H1 (cell line): ENCODE measurements at places on chromosomes 16 and 17. TPM values are rescaled to one million over a fixed set of nuclear protein-coding genes. Genes with fewer than 3 reads are reported as not detected.
A peak's percentile ranks its signal among the peaks of the same experiment; 100 is the strongest.

Gene RNU2-1
- total RNA-seq: 2,508 and 2,656 TPM in 2 replicates

DNA sequence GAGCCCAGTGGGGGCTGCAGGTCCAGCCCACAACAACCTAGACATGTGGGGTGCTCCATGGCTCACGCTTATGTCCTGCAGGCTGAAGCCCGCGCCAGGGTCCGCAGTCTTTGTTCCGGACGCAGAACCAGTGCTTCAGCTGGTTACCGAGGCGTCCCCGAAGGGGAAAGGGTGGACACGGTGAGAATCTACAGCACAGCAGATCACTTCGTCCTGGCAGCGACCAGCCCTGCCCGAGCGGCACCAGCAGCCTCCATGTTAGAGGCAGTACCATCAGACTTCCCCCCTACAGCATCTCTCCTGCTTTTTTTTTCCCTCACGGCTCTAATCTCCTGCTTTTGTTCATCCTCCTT lies 1736.4 kb downstream of the TP53TG3F start:
- no peak for DNase-seq
- H3K4me1 ChIP-seq: no peaks in the 10 kb centered on the region
- no peak overlapping the region for H3K4me3 ChIP-seq
- H3K27ac ChIP-seq: no peak overlapping the region
- H3K27me3 ChIP-seq: no peaks in the 10 kb centered on the region

Gene KRT33A
- total RNA-seq: not detected in 2 replicates

GRCh38 chr16:2715064-2715463 lies 5.0 kb downstream of the PRSS27 start:
- H3K36me3 ChIP-seq: no peaks in the 10 kb centered on the region
- H3K27ac ChIP-seq: no peak overlapping the region
- peaks cover 12% of the 10 kb centered on the region; the same call in 1 of the 2 replicates for H3K4me1 ChIP-seq
- no peaks in the 10 kb centered on the region; the same call in 1 of the 2 replicates for H3K27me3 ChIP-seq
- DNase-seq: no peak
- H3K4me3 ChIP-seq: peak overlapping the region; percentile 40; the same call in 1 of the 2 replicates

Gene C16orf82
- total RNA-seq: not detected in 2 replicates

DNA sequence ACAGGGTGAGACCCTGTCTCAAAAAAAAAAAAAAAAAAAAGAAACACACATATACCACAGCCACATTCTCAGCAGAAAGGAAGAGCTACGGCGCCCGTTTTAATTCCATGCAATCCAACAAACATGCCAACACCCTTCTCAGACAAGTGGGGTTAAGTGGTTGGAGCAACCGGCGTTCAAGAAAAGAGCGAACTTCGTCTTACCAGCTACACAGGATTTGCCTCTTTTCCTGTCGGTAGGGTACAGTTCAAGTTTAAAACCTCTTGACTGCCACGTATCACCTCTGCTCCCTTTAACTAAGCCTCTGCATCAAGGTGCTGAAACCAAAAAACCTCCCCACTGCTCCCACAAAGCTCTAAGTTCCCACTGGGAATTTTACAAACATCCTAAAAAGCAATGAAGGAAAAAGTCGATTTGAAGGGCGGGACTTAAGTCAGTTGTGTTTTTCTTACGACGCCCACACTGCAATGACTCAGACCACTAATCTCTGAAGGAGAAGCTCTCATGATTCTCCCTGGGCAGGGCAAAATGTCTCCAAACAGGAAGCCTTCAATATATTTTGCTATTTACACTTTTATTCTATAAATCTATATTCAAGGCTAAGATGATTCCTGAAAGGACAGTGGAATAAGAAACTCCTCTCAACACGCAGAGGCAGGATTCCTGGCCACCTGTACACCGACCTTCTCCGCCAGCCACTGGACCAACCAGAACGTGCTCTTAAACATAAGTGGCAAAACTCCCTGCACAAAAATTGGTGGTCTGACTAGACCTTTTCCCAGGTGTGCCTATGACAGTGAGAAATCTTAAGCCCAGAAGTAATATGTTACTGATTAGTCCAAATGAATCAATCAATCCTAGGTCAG lies 18.8 kb downstream of the SRP68 start:
- peak overlapping the region; percentile 19; the same call in 1 of the 2 replicates for H3K27ac ChIP-seq
- peaks cover 22% of the 10 kb centered on the region for H3K36me3 ChIP-seq

GRCh38 chr17:11391134-11391533 lies 150.1 kb downstream of the SHISA6 start:
- no peak overlapping the region for H3K4me3 ChIP-seq
- no peaks in the 10 kb centered on the region for H3K36me3 ChIP-seq
- no peaks in the 10 kb centered on the region for H3K27me3 ChIP-seq
- no peak for DNase-seq
- H3K27ac ChIP-seq: no peak overlapping the region

DNA sequence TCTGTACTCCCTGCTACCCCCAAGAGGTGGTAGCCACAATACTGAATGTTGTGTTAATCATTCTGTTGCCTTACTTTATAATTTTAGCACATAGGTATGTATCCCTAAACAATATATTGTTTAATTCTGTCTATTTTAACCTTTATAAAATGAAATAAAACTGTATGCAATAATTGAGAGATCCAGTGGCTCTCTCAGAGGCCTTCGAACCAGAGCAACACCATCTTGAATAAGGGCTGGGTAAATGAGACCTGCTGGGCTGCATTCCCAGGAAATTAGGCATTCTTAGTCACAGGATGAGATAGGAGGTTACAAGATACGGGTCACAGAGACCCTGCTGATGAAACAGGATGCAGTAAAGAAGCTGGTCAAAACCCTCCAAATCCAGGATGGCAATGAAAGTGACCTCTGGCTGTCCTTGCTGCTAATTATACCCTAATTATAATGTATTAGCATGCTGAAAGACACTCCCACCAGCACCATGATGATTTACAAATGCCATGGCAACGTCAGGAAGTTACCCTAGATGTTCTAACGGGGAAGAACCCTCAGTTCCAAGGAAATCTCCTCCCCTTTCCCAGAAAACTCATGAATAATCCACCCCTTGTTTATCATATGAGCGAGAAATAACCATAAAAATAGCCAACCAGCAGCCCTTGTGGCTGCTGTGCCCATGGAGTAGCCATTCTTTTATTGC lies 2.0 kb upstream of the CANT1 start:
- DNase-seq: no peak
- H3K4me1 ChIP-seq: peaks cover 8% of the 10 kb centered on the region
- H3K27ac ChIP-seq: no peak overlapping the region

GRCh38 chr16:17483351-17483750 lies 12.6 kb upstream of the XYLT1 start:
- no peak overlapping the region for H3K27ac ChIP-seq
- H3K4me3 ChIP-seq: no peak overlapping the region
- H3K27me3 ChIP-seq: no peaks in the 10 kb centered on the region
- no peaks in the 10 kb centered on the region for H3K4me1 ChIP-seq

Gene ITGA2B
- 11.3 and 12.3 TPM in 2 replicates for total RNA-seq

- H3K27me3 ChIP-seq: no peaks in the 10 kb centered on the region
- no peak for DNase-seq
- H3K36me3 ChIP-seq: no peaks in the 10 kb centered on the region
- no peak overlapping the region for H3K4me3 ChIP-seq
Observed at GRCh38 chr17:21077281-21077680, 34.5 kb upstream of the USP22 start.

DNA sequence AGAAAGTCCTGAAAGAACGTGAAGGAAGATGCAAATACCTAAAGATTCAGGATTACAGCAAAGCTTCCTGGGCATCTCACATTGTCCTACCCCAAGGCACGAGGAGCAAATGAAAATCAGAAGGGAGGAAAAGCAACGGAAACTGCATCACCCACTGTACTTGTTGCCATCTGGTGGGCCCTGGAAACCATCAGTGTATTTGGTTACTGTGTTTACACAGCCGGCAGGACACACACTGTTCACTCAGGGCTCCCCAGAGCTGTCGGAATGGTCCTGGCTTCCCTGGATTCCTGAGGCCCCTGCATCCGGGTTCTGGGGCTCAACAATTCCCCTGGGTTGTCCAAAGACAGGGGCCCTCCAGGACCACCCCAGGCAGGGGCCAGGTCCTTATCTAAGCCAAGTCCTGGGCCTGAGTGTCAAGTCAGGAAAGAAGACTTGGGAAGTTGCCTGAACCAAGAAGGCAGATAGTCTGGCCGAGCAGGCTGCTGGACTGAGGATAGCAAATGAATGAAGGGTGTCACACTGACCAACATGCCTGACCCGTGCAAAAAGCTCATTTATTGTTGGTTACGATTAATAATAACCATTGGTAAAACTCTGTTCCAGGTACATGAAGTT lies 52.8 kb downstream of the SOX9 start:
- no peak overlapping the region for H3K27ac ChIP-seq
- no peaks in the 10 kb centered on the region for H3K27me3 ChIP-seq
- no peak overlapping the region for H3K4me3 ChIP-seq
- peaks cover 2% of the 10 kb centered on the region for H3K4me1 ChIP-seq
- no peak for DNase-seq

- DNase-seq: no peak
- H3K4me3 ChIP-seq: peak overlapping the region; percentile 46
- H3K4me1 ChIP-seq: peaks cover 23% of the 10 kb centered on the region
- peaks cover 50% of the 10 kb centered on the region for H3K27me3 ChIP-seq
- H3K27ac ChIP-seq: no peak overlapping the region
Observed at GRCh38 chr17:81483862-81484194, 28.8 kb downstream of the ACTG1 start.

GRCh38 chr16:85253084-85253941 lies 141.0 kb upstream of the CIBAR2 start:
- peak overlapping the region; percentile 14; the same call in 1 of the 2 replicates for H3K27ac ChIP-seq
- no peak overlapping the region for H3K4me3 ChIP-seq
- H3K4me1 ChIP-seq: peaks cover 11% of the 10 kb centered on the region; the same call in 1 of the 2 replicates
- H3K36me3 ChIP-seq: no peaks in the 10 kb centered on the region
- H3K27me3 ChIP-seq: no peaks in the 10 kb centered on the region

GRCh38 chr16:23155445-23156049 lies 6.3 kb upstream of the USP31 start:
- DNase-seq: peak; percentile 49
- 0 out of 2 replicates have a peak, but pooled peaks cover 3% of the 10 kb centered on the region for H3K27me3 ChIP-seq
- H3K36me3 ChIP-seq: no peaks in the 10 kb centered on the region
- no peak overlapping the region for H3K4me3 ChIP-seq
- H3K27ac ChIP-seq: no peak overlapping the region

Gene OR2C1
- total RNA-seq: not detected in 2 replicates

Gene MINK1
- total RNA-seq: 74.4 and 77.7 TPM in 2 replicates

Gene TPSG1
- total RNA-seq: not detected in 2 replicates

Gene SULT1A2
- total RNA-seq: 0.23 and 0.35 TPM in 2 replicates

Gene KCNG4
- total RNA-seq: not detected in 2 replicates

DNA sequence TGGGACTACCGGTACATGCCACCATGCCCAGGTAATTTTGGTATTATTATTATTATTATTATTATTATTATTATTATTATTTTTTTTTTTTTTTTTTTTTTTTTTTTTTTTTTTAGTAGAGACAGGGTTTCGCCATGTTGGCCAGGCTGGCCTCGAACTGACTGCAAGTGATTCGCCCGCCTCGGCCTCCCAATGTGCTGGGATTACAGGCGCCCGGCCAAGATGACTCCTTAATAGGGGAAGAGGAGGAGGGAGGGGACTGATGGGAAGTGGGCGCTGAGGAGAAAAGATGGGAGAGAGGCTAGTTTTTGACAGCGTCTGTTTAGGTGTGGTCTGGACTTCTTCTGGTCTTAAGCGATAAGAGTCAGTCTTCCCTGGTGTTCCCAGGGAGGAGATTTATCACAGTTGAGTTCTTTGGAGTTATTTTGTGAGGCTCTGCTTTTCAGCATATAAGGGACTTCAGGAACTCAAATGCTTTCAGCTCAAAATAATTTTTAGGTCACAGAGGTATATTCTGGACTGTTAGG lies 34.4 kb upstream of the SLC5A10 start:
- H3K4me3 ChIP-seq: no peak overlapping the region
- no peak for DNase-seq
- H3K36me3 ChIP-seq: peaks cover 16% of the 10 kb centered on the region
- no peak overlapping the region for H3K27ac ChIP-seq
- H3K27me3 ChIP-seq: no peaks in the 10 kb centered on the region

Gene EVI2B
- not detected in 2 replicates for total RNA-seq

DNA sequence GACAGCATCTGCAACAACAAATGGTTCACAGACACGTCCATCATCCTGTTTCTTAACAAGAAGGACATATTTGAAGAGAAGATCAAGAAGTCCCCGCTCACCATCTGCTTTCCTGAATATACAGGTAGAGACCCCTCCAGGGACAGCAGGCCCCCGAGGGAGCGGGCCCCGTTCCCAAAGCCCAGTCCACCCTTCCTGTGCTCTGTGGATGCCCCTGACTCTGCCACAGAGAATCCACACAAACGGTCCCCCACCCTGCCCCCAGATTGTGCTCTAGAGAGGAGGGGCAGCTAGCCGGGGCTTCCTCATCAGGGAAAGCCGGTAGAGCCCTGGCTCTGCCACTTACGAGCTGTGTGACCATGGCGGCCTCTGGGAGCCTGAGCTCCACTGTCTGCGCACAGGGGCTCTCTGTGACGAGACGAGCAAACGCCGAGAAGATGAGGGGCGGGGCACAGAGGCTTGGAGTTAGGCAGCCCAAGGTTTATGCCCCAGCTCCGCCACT lies 84.4 kb downstream of the AMFR start:
- H3K4me1 ChIP-seq: no peaks in the 10 kb centered on the region
- DNase-seq: no peak
- H3K4me3 ChIP-seq: no peak overlapping the region

Gene TANGO6
- 15.8 and 19.5 TPM in 2 replicates for total RNA-seq

DNA sequence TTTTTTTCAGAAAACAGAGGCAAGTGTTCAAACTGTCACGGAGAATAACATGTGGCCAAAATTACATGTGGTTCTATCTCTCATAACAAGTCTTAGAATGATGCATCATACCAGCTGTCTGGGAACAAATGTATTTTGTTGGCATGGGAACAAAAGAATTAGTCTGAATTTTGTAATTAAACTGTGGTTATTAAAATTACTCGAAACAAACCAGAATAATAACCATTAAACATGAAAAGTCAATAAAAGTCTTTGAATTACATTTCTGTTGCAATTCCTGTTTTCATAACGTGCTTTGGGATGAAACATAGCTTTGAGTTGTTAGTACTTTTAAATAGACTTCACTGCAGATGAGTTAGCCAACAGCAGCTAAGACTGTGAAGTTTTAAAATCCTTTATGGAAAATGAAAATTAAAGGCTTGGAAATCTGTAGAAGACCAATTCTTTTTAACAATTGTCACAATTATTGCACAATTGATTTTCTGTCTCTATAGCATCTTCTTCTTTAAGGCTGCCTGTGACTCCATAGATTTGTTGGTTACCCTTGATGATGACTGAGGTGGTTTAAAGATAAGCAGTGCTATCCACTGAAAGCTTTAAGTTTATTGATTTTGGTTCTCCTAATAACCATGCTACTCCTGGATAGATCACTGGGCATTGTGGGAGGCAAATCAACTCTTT lies 117.9 kb upstream of the AXIN2 start:
- H3K4me3 ChIP-seq: no peak overlapping the region
- H3K4me1 ChIP-seq: no peaks in the 10 kb centered on the region
- H3K36me3 ChIP-seq: no peaks in the 10 kb centered on the region
- no peaks in the 10 kb centered on the region for H3K27me3 ChIP-seq
- DNase-seq: no peak

Gene GRAP
- total RNA-seq: 0.24 and 0.29 TPM in 2 replicates

Gene GAS7
- 12.2 and 14.5 TPM in 2 replicates for total RNA-seq
